ENCODE measurements at places on chromosomes 5 and 9.

DNA sequence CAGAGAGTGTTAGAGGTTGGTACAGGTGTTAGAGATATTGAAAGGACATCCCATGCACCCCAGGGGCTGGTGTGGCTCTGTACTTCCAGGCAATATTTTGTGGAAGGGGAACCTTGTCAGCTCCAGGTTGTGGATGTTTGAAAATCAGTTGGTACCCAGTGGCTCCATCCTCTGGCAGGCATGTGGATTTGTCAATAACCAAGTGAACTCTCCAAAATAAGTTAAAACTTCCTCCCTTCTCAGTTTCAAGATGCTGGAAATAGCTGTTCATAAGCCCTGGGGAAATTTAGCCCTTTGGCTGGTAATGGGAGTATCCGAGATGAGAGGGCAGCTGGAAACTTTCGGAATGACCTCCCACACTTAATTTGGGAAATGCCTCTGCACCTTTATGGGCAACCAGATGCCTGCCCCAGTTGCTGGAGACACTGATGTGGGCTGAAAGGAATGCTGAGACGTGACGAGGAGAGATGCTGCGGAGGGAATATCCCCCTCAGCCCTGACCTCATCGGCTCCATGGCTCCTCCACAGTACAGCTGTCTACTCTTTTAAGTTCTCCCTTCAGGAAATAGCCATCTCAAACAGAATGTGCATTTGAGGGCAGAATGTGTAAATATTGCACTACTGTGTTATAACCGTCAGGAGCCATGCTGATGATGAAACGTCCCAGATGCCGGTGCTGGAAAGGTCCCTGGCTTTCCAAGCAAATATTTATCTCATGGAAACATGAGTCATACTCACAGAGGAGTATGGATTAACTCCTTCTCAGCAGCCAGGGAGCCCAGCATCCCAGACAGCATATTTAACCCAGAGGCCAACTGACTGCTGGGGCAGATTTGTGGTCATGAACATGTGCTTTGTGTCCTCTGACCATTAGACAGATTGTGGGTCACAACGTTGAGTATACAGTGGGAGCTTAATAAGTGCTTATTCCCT lies 29.5 kb downstream of the TGFBI start:
- DNase-seq: no peak

GRCh38 chr5:87608385-87608784 lies 195.7 kb upstream of the CCNH start:
- DNase-seq: no peak

DNA sequence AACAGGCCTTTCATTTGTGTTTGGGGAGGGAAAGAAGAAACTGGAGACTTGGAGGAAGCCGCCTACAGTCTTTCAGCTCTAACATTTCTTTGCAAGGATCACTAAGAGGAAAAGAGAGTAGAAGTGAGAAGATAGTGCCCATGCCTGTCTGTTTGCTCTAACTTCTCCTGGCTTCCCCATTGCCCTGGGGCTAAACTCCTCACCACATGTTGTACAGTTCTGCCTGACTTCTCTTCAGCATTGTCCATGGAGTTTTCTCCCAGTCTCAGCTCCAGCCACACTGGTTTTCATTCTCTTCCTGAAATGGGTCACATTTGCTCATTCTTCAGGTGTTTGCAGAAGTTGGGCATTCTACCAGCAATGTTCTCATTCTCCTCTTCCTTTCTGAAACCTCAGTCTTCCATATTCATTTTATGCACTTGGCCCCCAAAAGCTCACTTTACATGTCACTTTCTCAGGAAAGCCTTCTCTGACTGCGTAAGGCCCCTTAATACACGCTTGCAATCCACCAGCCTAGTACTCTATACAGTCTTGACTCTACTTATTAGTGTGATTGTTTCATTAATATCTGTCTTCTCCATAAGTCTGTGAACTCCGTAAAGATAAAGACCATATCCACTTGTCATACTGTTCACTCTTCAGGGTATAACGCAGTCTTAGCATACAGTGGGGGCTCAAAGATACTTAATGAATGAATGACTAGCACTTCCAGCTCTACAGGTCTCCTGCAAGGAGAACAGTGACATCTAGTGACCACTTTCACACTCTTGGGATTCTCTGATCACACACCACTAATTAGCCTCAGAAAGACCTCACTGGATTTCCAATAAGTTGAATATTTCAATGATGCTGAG lies 40.2 kb upstream of the TRIM32 start:
- no peak for DNase-seq

DNA sequence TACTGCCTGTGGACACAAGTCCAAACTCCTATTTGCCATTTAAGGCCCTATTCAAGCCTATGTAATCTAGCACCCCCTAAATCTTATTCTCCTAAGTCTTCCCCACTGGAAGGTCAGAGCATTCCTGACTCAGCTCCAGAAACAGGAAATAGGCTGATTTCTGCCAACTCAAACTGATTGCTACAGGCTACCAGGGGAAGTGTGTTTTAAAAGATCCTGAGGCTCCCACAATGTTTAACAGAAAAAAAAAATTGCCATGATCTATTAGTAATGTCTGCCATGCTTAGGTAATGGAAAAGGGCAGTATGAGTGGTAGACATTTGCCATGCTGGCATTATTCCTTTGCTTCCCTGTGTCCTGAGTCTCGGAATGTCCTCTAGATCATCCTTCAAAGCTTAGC lies 65.8 kb upstream of the BRINP1 start:
- DNase-seq: no peak

GRCh38 chr5:40681363-40682153 lies 1.8 kb downstream of the PTGER4 start:
- no peak for DNase-seq

GRCh38 chr9:15697446-15697851 lies 144.6 kb downstream of the CCDC171 start:
- no peak for DNase-seq

DNA sequence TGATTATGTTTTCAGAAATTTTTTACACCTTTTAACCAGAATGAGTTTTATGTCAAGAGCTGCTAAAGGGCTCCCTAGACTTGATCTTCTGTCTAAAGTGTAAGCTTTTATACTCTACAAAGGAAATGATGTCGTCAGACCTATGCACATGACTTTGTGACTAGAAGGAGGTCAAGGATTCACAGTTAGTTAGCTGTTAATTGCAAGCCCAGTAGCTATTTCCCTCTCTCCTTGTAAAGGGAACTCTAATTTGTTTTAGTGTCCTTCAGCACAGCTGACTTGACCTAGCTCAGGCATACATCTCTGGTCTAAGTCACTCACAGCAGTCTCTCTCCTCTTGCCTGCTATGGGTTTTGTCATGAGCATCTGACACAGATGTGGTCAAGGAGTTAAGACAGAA lies 173.5 kb upstream of the NREP start:
- DNase-seq: no peak

- no peak for DNase-seq
These were observed 285.6 kb downstream of the FBXL7 start for GRCh38 chr5:15785531-15785981.

DNA sequence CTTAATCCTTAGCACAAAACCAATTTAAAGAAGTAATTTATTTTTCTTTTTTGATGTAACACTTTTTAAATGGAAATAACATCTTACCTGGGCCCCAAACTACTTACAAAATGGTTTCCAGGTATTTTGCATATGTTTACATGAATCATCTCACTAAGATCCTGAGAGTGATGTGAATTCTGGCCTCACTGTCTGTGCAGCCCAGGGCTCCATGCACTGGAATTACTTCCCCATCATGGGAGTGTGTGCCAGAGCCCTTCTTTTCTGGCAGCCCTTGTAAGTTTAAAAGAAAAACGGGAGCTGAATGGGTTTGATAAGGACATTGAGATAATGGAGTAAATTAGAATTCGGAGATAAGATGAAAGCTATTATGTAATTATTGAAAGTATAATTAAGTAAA lies 12.2 kb upstream of the F2R start:
- no peak for DNase-seq

- no peak for DNase-seq
These were observed 58.7 kb upstream of the RGMB start for GRCh38 chr5:98714710-98715288.

- DNase-seq: no peak
These were observed 21.2 kb upstream of the ROPN1L start for GRCh38 chr5:10420468-10420867.

GRCh38 chr5:127884416-127884815 lies 181.2 kb downstream of the CCDC192 start:
- no peak for DNase-seq

DNA sequence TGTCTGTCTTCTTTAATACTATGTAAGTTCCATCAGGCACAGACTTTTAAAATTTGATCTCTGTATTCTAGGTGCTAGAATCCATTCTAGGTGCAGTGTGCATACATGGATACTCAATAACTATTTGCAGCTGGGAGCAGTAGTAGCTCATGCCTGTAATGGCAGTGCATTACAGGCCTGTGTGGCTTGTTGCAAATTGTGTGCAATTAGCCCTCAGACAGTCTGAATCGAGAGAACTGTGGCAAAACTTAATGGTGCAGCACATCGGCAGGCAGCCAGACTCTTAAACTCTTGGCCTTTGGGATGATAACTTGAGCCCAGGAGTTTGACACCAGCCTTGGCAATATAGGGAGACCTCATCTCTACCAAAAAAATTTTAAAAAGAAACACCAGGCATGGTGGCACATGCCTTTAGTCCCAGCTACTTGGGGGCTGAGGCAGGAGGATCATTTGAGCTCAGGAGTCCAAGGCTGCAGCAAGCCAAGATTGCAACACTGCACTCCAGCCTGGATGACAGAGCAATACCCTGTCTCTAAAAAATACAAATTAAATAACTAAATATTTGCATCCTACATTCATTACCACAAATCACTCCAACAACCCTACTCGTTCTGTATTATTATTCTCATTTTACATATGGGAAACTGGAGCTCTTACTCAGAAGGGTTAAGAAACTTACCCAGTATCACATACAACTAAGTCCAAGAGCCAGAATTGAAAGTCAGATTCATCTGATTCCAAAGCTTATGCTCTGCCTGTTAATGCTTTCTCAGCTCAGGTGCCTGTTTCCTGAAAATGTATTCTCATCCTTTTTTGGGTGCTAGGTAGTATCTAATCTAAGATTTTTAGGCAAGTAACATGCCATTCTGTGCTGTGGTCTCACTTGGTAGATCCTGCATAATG lies 30.1 kb downstream of the PRKACG start:
- no peak for DNase-seq

GRCh38 chr5:142082182-142082781 lies 26.3 kb upstream of the NDFIP1 start:
- no peak for DNase-seq

DNA sequence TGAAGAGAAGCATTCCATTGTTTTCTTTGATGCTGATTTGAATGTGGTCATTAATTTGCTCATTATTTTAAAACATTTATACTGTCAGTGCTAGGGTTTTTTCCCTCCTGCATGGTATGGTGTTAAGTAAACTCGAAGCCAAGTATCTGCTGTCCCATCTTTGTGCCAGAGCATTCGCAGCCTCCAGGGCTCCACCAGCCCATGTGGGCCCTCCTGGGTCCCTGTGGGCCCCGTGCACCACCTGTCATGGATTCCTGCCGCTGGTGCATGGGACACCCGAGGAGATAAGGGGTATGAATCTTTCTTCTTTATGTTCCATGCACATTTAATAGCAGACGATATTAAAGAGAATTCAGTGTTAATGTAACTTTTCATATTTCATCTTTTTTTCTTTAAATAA lies 95.1 kb downstream of the TRIO start:
- no peak for DNase-seq

- DNase-seq: no peak
These were observed 111.5 kb downstream of the TRIO start for GRCh38 chr5:14254686-14255085.

DNA sequence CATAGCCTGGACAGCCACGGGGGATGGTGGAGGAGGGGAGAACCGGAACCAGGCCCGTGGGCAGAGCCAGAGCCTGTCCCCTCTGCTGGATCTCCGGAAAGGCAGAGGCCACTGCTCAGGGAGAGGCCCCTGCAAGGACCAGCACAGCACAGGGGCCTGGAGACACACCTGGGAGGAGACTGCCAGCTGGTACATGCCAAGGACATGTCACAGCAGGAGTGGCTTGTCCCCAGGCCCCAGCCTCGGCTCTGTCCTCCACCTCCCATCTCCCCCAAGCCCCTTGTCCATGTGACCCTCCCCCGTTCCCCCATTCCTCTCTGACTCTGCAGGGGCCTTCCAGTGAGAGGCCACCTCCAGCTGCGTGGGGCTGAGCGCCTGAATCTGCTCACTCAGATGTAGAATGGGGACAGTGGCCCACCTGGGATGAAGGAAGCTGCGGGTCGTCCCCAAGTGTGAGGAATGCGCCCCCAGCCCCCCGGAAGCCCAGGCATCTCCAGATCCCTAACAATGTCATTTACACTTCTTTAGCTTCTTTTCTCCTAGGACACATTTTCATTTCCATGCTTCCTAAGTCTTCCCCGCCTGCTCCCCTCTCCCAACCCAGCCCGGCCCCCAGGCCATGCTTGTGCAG lies 349.6 kb upstream of the IRX2 start:
- no peak for DNase-seq

DNA sequence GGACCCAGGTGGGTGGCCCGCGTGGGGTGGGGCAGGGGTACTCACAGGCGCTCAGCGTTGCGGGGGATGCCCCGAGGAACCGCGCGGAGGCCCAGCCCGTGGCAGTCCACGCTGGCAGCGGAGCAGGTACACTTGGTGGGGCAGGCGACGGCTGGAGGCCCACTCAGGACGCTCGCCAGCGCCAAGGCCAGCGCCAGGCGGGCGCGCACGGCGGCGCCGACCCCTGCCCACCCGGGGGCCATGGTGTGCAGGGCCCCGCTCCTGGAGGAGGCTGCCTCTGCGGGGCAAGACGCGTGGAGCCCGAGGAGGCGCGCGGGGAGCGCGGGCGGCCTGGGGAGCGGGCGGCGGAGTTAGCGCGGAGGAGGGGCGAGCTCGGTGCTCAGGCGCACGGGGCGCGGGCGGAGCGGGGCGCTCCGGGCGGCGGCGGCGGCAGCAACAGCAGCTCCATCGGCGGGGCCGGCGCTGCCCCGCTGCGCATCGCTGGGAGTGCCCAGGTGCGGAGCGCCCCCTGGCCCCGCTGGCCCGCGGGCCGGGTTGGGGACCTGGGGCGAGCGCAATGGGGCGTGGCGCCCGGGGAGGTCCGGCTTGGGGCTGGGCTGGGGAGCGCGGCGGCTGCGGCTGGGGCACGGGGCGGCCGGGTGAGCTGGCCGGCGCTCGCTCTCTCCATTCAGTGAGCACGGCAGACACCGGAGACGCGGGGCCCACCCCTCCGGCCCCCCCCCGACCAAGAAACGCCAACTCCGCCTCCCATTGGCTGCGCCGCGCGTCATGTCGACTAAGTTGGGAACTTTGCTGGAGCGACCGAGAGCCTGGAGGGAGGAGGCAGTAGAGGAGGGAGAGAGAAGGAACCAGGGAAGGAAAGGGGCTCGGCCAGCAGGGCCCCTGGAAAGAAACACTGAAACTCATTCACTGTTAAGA lies at the start of gene SLIT3:
Gene SLIT3, minus strand, starts transcription at position 672 of the 918 bp plus-strand sequence. Its CDS starts 430 bp downstream, at position 242.
- no peak for DNase-seq

All from stimulated activated CD8-positive, alpha-beta memory T cell treated with anti-CD3 and anti-CD28 coated beads, Interleukin-15, amount 100 ng/mL, for 4 hours (primary cell).